Neural progenitor cell (in vitro differentiated cells): ENCODE measurements at places on chromosomes 3 and 15. TPM values are rescaled to one million over a fixed set of nuclear protein-coding genes. Genes with fewer than 3 reads are reported as not detected.
A peak's percentile ranks its signal among the peaks of the same experiment; 100 is the strongest.

DNA sequence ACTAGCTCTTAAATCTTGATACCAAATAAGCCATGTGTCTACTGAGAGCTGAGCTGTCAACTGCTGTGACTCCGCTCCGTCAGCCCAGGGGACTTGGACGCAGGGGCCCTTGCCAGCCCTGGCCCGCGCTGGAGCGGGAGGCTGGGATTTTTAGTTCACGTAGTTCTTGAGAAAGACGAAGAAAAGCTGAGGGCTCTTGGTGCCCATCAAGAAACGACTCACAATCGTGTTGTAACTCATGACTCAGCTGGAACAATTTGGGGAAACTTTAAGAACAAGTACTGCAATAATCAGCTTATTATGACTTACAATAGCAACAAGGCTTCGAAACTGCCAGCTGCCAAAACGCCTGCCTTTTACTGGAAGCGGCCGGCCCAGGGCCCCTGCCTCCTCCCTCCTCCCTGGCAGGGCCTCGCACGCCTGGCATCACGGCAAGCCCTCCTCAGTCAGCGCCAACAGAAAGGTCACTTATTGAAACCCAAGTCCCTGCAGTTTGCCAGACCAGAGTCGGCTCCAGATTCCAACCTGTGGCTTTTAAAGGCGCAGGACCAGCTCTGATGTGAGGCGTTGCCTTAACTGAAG, 60.3 kb downstream of the RGMA start:
- no peak for DNase-seq

DNA sequence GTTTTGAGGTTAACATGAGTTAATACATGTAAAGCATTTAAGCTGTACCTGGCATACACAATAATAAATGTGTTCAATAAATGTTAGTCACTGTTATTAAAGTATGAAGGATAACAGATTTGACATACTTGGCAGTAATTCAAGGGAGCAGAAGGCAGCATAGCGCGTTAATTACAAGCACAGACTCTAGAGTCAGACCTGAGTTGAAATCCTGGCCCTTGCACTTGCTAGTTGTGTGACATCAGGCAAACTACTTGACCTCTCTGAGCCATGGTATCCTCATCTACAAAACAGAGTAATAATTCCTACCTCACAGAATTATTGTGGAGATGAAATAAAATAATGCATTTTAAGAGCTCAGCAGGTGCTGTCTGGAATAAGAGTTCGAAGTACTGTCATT, 5.4 kb downstream of the IFT122 start:
- no peak for DNase-seq

- no peak for DNase-seq
These were observed 18.7 kb upstream of the OR4F6 start for GRCh38 chr15:101784644-101785043.

DNA sequence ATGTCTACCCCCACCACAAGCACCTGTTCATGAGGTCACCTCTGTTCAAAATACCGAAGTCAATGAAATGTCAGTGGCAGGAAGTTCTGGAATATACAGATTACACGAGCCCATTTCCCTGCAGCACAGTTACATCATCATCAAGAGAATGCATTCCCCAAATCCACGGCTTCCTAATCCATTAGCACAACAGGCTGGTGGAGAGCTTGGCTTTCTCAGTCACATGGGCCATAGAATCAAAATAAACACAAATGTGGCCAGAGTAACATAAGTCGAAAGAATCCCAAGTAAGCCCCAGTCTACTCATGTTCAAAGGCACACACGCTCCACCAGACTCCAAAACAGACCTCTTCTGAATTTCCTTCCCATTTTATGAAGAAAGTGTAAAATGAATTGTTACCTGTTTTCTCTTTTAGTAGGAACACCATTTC, 419.3 kb downstream of the MAGI1 start:
- no peak for DNase-seq

DNA sequence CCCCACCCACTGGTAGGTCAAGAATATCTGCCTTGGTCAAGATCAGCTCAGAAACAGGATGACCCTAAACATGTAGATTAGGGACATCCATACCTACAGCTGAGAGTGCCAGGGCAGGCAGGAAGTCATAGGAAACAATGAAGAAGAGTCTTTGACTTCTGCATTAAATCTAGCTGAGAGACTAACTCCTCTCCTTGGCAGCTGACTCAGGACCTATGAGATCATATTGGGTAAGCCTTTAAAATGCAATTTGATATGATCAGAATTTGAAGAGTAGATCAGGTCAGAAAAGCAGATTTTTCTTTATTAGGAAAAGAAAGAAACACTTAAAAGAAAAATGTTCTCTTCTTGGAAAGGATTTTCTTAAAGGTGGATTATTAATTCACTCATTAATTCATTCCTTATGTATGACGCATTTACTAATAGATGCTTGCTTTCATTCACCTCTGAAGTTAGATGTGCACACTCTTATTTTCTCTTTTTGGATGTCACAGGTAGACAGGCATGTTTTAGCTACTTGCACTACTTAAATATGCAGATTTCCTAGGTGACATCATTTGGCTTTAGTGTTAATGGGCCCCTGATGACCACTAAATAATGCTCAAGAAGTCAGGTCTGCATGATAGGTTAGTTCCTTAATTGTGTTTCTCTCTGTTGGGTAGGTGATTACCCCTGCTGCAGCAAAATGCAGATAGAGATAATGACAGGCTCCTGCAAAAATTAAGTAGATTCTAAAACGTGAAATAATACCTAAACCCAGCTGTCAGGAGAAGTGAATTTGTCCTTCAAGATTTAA, 35.7 kb upstream of the GSK3B start:
- no peak for DNase-seq

- DNase-seq: no peak
These were observed 31.0 kb downstream of the HEG1 start for GRCh38 chr3:125024817-125025216.

DNA sequence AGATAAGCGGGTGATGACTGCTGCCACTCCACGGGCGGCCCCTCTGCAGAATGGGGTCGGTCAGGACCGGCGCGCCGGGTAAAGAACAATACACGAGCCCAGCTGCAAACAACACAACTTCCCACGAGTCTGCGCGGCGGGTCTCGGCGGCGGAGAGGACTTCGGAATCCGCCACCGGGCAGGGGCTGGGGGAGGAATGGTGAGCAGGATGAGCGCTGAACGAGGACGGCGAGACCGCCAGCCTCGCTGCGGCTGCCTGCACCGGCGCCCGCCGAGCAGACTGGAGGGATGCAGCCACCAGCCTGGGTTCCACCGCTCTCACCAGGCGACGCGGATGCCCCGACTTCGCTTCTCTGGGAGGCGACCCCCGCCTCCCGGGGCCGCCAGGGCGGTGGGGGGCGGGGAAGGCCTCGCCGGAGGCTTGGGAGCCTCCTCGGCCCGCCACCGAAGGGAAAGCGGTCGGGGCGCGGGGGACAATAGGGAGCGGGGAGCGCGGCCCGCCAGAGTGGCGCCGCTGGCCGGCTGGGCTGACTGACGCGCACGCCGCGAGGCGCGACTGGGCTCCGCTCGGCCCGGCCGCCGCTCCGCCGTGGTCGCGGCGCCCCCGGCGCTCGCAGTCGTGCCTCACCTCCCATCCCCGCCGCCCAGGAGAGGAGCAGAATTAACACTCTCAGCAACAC, 515 bp downstream of the ADAM10 start:
- DNase-seq: peak; percentile 89

DUOXA2 gene
- total RNA-seq: not detected in 2 replicates

DNA sequence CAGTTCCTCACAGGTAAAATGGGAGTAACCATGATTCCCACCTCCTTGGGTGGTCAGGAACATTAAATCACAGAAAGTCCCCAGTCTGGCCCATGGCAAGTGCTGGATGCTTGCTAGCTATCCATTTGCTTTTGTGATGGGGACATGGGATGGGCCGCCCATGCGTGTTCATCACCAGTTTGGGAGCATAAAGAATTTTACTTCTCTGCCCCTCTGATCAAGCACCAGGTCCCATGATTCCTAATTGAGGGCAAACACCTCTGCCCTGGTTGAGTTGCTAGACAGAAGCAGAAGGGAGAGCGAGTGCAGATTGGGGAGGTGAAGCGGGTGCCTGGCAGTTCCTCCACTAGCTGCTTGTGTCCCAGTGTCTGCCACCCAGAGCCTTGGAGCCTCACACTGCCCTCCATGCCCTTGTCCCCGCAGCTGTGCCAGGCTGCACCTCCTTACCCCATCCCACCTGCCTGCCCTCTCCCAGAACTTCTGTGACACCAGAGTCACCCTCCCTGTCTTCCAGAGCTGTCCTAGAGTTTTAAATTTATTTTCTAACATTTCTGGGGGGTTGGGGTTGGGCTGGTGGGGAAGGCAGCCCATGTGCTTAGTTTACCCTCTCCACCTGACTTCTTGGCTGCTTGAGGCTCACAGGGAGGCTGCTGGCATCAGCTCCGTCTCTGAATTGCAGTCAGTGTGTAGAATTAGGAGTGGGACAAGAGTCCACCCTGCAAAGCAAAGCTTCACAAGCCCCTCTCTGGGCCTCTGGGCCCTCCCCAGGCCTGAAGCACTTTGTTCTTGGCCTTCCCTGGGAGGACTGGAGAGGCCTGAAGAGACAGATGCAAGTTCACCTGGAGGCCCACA, 18.4 kb downstream of the CFAP100 start:
- no peak for DNase-seq

GRCh38 chr15:90213818-90214204, 12.7 kb downstream of the SEMA4B start:
- DNase-seq: no peak

- DNase-seq: no peak
These were observed 27.9 kb downstream of the EIF1B start for GRCh38 chr3:40337136-40338108.

DNA sequence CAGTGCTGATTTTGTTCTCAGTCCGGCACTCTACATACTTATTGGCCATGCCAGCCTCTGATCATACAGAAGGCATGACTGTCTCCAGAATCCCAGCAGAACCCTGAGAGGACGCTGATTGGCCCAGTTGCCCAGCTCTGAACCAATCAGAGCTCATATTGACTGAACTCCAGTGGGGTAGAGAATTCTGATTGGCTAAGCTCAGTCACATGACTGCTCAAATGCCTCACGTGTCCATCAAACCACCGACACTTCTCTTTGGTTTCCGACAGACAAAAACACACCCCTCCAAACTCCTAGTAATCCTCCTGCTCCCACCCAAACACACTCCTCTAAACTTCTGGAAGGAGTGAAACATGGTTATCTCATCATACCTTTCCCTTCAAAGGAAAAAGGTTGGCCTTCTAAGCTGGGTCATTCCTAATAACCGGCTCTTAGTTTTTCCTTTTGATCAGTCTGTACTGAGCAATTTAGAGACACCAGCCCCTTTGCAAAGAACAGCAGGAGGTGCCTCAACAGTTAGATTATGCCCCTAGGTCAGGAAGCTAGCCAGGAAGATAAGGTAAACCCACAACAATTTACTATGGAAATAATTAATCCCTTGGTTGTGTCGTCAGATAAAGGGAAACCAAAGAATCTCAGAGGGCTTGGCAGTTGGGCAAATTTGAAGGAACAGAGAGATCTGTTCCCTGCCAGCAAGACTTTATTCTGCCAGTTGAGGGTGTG, 187.8 kb downstream of the TLE3 start:
- peak; percentile 26 for DNase-seq

DNA sequence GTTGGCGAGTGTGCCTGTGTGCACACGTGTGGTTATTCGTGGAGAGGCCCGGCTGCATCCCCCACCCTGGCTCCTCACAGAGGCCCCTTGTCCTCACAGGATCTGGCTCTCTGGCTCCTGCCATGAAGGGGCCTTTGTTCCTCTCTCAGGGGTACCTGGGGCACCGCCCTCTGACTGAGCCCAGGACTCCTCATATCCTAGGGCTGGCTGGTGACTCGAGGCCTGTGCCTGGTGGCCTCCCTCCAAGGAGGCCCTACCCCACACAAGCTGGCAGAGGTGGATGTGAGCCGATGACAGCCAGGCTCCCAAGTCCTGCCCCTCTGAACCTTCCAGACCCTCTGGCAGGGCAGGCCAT, 10.0 kb downstream of the PRKCD start:
- DNase-seq: no peak

PROS1 gene
- total RNA-seq: 11.9 and 18.5 TPM in 2 replicates

GRCh38 chr3:20648294-20648693, 462.3 kb upstream of the SGO1 start:
- no peak for DNase-seq

DNA sequence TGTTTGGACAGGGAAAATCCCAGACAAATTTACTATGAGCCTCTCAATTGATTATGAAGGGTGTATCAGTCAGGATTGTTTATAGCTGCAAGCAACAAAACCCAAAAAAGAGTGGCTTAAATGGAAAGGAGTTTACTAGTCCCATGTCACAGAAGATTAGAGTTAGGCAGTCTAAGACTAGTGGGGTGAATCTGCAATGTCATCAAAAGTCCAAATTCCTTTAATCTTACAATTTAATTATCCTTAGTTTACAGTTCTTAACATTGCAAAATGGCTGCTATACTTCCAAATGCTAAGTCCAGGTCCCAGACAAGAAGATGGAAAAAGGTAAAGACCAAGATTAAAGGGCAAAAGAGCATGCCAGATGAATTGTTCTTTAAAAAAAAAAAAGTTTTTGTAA, 143.6 kb downstream of the CD47 start:
- DNase-seq: no peak

TMEM207 gene
- total RNA-seq: not detected in 2 replicates

CFAP92 gene
- 5.3 and 5.5 TPM in 2 replicates for total RNA-seq

GRCh38 chr3:124138148-124138547, 146.2 kb upstream of the ROPN1 start:
- DNase-seq: no peak

DNA sequence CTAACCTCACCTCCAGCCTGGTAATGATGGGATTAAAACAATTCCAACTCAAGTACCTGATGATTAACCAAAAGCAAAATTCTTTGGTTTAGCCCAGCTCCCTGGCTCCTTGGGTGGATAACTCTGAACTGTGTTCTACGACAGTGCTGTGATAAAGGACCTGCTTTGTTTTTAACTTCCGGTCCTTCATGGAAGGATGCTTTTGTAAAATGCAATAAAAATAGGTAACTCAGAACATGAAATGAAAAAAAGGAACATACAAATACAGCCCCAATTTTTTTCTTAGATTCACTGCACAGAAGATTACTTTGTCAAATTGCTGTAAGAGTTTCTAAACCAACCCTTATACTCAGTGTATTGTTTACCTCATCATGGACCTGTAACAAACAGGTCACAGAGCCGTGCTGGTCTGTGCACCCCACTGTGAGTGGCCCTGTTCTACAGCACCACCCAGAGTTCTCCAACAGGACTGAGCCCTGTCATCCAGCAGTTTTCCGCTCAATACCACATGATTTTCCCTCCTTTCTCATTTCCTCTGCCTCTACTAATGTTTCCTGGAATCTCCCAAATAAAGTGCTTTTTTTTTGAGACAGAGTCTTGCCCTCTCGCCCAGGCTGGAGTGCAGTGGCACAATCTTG, 4.9 kb upstream of the PCYT1A start:
- DNase-seq: no peak

DNA sequence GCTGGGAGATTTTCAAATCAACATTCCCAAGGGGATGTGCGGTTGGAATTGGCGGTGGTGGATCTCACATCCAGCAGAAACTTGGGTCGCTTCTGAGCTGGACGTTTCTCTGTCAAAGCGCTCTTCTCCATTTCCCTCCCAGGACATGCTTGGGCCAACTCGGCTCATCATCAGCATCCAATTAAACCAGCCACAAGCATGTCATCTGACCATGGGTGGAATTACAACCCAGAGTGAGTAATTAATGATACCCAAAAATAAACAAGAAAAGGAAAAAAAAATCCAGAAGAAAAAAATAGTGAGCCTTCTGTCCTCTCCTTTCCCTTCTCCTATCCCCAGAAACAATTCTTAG, 111.2 kb downstream of the XXYLT1 start:
- no peak for DNase-seq

SOX14 gene
- total RNA-seq: not detected in 2 replicates
